ENCODE measurements at places on chromosomes 3 and 15.

DNA sequence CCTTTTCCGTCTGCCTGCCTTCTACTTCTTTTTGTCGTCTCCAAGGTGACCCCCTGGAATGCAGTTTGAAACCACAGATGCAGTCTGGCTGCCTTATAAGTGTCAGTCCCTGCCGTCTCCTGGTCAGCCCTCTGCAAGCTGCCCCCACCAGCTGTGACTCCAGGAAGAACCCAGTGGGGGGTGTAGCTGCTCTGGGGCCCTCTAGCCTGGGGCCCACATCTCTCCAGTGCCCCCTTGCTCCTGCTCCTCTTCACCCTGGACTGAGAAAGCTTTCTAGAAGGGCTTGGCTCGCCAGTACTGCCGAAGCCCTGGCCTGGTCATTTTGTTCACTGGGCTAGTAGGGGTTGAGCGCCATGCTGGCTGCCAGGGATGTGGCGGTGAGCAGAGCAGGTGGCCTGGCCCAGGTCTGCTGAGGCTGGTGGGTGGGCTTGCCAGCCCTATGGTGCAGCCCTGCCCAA, 21.3 kb downstream of the SYNM start:
- no peak for DNase-seq

GRCh38 chr3:54374214-54374852, 252.0 kb downstream of the CACNA2D3 start:
- DNase-seq = no peak

- DNase-seq = no peak
Measured at GRCh38 chr3:62604298-62604697, 230.9 kb upstream of the FEZF2 start.

DNA sequence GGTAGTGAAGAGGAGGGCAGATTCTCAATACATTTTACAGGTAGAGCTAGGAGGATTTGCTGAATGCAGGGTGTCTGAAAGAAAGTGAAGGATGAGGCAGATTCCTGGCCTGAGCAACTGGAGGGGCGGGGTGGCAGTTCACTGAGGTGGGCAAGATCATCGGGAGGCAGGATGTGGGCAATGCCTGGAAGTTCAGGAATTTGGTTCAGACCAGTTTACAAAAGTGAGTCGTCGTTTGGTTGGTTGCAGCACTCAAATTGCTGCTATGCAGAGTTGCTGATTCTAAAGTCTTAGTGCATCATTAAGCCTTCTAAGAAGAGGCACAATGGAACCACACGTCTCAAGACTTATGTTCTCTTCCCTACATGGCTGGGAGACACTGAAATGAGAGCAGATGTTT, 134.0 kb downstream of the MFSD1 start:
- DNase-seq = no peak

DNA sequence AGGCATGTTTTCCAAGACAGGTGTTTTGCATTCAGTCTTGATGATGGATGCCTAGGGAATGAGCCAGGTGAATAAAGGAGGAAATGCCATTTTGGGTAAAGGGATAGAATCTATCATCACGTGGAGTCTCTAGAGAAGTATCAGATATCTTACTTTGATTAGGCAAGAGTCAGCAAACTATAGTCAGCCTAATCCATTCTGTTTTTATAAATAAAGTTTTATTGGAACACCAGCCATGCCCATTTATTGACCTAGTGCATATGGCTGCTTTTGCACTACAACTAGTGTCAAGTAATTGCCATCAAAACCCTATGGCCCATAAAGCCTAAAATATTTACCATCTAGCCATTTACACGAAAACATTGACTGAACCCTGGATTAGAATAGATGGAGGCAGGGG, 231.2 kb downstream of the SLC9A9 start:
- DNase-seq = no peak

GRCh38 chr15:92159481-92159880, 234.2 kb upstream of the ST8SIA2 start:
- no peak for DNase-seq

DNA sequence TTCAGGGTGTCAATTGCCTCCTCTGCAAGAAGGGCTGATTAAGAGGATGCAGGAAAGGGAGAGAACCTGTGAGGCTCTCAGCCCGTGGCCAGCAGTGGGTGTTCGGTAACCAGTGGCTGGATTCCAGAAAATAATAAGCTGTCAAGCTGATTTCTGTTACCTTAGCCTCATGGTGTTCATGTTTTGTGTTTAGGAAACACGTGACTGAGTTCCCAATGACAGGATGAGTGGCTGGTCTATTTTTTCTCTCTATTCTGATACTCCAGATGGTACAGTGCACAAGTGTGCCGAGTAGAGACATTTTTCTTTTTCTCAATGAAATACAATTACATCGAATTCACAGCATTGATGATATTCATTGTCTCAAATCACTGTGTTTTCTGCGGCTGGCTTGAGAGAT, 43.6 kb downstream of the EDEM1 start:
- no peak for DNase-seq

DNA sequence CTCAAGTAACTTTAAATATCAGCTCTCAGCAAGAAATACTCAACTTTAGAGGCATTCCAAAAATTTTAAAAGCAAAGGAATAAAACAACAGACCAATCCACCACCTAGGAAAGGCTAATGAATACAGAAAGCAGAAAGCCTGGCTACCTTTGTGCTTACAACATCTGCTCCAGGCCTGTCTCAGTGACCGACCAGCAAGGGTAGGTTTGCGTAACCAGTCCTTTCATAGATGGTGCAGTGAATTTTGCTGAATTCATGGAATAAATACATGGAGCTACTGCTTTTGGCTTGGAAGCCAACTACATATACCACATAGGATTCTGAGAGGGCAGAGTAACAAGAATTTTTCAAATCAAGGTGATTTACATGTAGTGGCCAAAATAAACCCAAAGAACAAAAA, 27.2 kb downstream of the ETV5 start:
- DNase-seq = no peak

GRCh38 chr3:30476368-30477084, 129.9 kb upstream of the TGFBR2 start:
- no peak for DNase-seq

DNA sequence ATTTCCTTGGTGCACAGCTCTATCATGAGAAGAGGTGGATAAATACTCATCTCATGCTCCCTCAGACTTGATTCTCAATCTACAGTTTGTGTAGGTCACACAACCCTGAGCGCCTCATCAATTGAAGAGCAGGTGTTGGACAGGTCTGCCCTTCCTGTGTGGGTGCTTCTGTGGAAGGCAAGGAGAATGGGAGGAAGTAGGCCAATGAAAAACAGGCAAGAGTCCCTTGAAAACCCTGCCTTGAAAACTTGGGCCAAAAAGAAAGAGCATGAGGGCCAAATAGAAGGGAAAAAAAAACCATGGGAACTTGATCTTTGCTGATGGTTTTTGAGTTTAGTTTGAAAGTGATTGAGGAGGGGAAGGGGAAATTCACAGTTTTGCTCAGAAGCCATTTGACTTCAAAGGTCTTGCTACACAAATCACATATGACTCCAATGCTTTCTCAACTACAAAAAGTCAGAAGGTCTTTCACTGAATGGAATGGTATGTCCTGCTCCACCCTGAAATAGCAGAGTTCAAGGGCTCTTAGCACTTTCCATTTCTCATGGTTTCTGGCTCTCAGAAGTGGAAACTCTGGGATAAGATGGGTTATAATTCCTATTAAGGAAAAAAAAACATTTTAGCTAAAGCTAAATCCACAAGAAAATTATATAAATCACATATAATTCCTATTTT, 37.2 kb upstream of the TM4SF1 start:
- DNase-seq = no peak

DNA sequence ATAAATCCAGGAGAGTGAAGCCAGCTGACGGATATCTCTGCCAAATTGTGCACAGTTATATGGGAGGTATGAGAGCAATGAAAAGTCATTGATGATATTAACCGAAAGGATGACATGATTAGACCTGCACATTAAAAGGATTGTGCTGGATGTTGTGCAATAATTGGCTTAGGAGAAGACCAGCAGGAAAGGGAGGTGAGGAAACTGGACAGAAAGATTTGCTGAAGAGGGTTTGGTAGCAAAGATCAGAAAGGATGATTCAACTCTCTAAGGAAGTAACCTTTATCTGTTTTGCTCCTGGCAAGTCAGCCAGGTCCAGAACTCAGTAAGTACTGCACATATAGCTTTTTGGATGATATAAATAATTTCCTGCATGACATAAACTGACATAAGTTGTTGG, 704.7 kb downstream of the GRM7 start:
- no peak for DNase-seq

DNA sequence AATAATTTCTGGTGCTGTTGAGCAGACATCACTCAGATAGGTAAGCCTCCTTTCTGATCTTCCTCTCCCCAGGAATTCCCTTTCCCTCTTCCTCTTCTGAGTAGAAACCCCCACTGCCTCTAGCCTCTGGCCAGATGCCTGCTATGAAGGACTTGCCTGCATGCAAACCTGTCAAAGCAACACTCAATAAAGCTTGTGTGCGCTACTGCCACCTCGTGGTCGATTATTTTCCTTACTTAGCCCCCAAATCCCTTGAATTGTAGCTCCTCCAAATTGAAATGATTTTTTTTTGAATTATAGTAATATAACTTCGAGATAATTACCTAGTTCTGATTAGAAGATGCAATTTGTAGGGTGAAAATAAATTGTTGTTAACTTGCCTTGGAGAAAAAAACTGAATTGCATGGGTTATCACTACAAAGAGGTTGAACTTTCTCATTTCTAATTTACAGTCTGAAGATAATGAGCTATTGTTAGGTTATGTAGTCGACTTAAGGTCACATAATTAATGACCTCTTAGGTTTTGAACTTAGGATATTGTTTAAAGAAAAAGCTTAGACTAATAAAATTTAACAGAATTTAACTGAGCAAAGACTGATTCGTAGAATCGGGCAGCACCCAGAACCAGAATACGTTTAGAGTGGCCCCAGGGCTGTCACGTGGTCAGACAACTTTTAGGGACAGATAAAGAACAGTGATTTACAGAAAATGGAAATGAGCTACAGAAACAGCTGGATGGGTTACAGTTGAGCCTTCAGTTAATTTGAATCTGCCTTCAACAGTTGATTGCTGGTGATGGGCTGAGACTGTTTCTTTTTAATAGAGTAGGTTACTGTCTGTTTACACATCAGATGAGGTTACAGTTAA, 269.3 kb downstream of the ARPP21 start:
- peak; percentile 23 for DNase-seq

GRCh38 chr3:217099-217813, 20.7 kb downstream of the CHL1 start:
- DNase-seq = no peak

GRCh38 chr3:174758943-174759342, 100.2 kb upstream of the NAALADL2 start:
- no peak for DNase-seq

DNA sequence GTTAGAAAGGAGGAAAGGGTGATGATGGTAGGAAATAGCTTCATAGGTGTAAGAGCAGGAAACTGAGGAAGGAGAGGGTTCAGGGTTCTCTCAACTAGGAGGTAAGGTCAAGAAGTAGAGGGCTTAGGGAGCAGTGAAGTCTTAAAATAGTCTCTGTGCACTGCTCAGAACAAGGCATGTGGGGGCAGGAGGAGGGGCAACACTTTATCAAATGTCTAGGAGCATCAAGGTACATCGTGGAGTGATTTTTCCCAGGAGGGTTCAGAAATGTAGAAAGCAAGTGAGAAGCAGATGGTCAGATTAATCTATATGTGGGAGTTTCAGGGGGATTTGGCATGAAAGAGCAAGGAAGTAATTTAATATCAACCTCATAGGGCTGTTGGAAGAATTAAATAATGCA, 58.8 kb downstream of the TNIK start:
- DNase-seq = no peak

- no peak for DNase-seq
Measured at GRCh38 chr3:24388159-24388558, 106.5 kb downstream of the THRB start.

- DNase-seq = no peak
Measured at GRCh38 chr15:101393172-101393571, 96.3 kb downstream of the PCSK6 start.

- DNase-seq = no peak
Measured at GRCh38 chr3:33947272-33948195, 149.1 kb downstream of the PDCD6IP start.

- DNase-seq = no peak
Measured at GRCh38 chr3:165446555-165446954, 250.4 kb upstream of the SLITRK3 start.

DNA sequence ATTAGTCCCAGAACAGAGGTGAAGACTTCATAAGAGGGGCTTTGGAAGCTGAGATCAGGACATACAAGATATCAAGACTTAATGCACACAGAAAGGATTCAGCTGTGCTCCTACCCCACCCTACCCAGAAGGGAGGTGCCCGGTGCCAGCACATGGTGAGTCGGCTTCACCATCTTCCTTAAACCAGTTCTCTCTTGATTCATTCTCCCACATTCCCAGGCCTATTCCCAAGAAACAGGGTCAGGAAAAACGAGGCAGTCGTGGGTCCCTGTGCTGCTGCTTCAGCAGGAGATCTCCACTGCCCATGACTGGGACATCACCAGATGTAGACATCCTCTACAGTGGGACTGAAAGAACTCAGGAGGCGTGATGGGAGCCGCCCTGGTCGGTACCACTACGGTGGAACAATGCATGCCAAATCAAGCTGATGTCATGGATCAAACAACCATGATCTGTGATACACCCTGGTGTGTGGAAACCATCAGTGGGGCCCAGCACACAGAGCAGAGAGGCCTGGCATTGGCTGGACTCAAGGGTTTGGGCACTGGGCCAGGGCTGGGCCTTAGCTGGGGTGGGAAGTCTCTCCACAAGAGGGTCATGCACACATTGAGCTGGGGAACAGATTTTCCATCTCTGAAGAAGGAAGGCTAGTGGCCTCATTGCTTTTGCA, 41.9 kb downstream of the CCDC12 start:
- no peak for DNase-seq

GRCh38 chr3:111321786-111322185, 220.2 kb upstream of the CD96 start:
- no peak for DNase-seq

DNA sequence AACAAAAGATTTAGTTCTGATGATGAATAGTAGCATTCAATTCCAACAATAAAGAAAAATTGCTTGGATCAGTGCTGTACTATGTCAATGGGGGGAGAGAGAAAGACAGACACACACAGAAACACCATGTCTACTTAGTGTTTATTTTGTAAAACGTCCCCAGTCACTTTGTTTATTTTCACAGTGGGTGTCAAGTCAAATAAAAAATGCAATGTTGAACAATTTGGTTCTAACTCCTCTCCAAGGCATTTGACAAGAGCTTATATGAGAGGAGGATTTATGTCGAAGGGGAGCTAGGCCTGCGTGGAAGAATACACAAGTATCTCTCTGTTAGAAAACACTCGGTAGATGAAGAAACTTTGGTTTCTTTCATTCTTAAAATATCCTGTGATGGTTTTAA, 201.7 kb upstream of the SLC2A2 start:
- DNase-seq = no peak

DNA sequence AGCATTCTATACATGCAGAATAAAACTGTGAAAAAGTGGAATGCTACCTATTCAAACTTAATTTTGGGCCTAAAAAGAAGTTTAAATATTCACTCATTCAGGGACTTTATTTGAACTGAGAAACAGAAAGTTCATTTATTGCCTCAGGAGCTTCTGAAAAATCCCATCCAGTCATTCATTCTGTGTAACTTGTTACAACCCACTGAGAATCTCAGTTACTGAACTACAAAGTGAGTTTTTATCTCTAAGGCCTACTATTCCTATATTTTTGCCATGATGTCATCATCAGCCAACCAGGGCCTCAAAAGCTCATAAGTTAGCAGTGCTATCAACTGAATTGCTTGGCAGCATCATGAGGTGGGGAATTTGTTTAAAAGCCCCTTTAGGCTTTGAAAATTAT, 98.0 kb upstream of the BOC start:
- no peak for DNase-seq

GRCh38 chr15:42696626-42697025, 40.3 kb downstream of the CDAN1 start:
- DNase-seq = no peak

GRCh38 chr3:22244761-22245521, 493.9 kb upstream of the ZNF385D start:
- no peak for DNase-seq
